ENCODE measurements at places on chromosomes 6 and 20.

DNA sequence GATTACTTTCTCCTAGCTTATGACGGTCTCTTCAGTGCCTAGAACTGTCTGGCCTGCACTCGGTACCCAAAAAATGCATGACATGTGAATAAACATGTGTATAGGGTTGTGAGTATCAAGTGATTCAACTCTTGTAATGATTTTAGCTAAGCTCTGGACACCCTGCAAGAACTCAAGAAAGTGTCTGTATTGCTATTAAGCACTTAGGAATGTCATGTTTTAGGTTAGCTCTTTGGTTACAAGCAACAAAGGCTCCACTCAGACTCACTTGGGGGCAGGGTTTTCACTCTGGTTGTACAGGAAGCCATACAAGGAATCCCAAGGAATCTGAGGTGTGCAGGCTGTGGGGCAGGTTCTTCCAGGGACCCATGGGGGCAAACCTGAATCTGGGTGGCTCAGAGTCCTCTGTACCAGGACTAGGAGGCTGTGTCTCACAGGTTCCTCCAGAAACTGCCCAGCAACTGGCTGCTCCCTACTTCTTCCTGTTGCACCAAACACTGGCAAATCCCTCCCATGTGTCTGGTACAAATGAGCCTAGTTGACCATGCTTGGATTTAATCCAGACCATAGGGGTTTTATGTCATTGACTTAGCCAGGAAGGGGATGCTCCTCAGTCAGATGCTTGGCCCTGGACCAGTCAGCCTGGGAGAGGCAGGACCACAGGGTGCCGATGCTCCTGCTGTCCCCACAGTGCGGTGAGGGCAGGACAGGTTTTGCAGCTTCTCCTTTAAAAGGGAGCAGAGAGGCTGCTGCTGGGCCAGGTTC is 77.9 kb upstream of the CDH4 start:
- DNase-seq, result no peak

DNA sequence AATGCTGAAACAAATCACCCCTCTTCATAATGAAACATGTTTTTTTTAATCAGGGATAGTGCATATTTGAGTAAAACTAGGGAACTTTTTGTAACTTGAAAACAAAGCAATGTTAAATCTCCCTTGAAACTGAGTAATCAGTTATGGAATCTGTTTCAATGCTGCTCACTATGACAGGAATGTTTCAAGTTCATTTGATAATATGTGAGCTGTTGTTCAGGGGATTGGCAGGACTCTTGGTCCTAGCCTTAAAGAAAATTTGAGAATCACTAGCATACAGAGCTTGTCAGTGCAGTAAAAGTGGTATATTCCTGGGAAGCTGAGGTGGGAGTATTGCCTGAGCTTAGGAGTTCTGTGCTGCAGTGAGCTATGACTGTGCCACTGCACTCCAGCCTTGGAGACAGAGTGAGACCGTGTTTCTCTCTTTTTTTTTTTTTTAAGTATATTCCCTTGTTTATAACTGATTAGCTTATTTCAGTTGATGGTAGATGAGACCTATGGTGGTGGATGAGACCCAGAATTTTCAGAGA is 21.6 kb upstream of the CALHM6 start:
- DNase-seq, result no peak

- no peak for DNase-seq
These were observed 22.7 kb downstream of the MTCL3 start for GRCh38 chr6:127496471-127496870.

DNA sequence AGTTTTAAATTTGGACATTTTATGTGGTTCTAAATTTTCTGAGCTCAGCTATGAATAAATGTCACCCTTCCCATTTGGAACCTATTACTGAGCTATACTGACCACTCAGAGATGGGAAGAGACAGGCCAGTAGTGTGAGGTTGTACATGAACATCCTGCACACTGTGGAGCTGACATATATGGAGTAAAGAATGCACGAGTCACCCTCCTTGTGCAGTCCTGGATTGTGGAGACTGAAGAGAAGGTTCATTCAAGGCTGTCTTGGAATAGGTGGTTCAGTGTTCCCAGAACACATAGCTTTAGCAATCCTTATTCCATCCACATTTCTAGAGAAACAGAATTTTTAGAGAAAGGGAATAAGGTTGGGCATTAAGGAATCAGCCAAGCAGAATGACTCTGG is 50.3 kb upstream of the OGFRL1 start:
- peak; percentile 7 for DNase-seq

DNA sequence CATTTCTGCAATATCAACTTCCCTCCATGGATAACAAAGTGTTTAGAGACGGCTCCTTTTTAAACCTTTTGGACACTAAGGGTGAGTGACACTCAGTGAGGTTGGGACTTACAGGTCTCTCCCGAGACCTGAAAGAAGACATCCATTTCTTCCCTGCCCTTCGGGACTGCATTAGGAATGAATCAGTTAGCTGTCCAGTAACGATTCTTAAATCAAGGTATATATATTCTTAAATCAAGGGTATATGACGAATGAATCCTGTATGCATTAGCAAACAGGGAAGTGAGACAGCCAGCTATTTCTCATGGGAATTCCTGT is 52.9 kb downstream of the EDN1 start:
- DNase-seq, result no peak

DNA sequence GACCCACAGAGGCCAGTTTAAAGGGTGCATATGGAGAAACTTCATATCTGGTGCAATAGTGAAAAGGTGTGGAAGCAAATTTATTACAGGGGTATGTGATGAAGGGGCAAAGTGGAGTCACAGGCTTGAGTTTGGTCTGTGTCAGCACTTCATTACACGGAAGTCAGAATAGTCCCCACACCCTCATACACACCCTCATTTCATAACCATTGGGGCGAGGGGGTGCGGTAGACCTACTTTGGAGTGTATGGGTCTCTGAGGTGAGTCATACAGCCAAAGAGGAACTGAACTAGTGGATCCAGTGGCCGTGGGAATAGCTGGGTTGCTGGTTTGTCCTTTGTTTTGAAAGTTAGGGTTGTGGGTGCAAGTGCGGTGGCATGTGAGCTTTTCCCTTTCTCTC is 3.3 kb downstream of the TM9SF4 start:
- DNase-seq, result no peak

DNA sequence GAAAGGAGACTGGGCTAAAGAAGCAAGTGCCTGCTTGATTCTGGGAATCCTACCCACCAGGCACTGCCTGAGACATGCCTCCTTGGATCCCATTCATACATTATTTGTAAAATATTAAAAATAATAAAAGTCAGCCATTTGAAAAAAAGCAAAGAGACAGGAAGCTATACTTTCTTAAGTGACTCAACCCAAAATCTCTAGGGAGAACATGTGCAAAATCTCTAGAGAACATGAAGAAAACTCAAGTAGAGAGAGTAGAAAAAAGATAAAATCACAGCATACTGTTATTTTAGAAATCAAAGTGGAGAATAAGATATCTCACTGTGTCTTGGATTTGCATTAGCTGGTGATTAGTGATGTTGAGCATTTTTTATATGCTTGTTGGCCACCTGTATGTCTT is 197.2 kb upstream of the GGTLC1 start:
- no peak for DNase-seq

GRCh38 chr20:37282556-37282955 is 6.9 kb upstream of the MANBAL start:
- DNase-seq, result no peak

- DNase-seq, result no peak
These were observed 41.7 kb downstream of the FRK start for GRCh38 chr6:116018976-116019375.

GRCh38 chr20:51532577-51533191 is 9.8 kb downstream of the NFATC2 start:
- no peak for DNase-seq

GRCh38 chr6:33860706-33861474 is 57.1 kb upstream of the MLN start:
- no peak for DNase-seq

DNA sequence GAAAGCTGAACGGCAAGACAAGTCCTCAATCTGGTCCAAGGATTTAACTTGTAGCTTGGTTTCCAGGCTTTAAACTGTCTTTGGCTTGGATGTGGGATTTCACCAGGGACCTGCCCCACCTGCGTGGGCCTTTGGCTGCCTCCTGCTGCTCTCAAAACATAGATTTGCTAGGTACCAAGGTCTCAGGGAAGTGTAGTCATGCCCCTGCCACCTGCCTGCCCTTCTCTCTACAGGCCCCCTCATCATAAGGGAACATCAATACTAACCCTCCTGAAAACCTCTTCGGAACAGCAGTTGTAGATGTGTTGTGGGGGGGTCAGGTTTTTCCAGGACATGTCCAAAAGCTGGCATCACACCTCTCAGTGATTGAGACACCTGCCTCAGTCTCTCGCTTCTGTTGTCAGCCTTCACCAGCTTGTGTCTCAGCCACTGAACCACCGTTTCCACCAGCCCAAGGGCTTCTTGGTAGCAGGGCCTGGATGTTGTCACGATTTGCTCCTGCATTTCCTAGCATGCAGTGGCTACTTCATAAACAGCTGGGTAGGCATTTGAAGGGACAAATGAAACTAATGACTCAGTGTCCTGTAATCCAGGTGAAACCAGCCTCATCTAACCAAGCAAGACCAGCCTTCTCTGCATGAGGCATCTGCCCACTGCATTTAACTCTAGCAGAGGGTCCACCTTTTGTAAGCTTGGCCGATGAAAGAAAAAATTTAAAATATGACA is 141.6 kb upstream of the THBS2 start:
- no peak for DNase-seq

- DNase-seq, result peak; percentile 89
These were observed 9.4 kb downstream of the MAS1 start for GRCh38 chr6:159899994-159900745.

GRCh38 chr6:20160541-20161283 is 51.6 kb downstream of the MBOAT1 start:
- DNase-seq, result no peak

GRCh38 chr20:19473216-19473921 is 260.9 kb downstream of the SLC24A3 start:
- DNase-seq, result no peak

GRCh38 chr6:16043171-16044135 is 85.4 kb upstream of the MYLIP start:
- DNase-seq, result no peak

DNA sequence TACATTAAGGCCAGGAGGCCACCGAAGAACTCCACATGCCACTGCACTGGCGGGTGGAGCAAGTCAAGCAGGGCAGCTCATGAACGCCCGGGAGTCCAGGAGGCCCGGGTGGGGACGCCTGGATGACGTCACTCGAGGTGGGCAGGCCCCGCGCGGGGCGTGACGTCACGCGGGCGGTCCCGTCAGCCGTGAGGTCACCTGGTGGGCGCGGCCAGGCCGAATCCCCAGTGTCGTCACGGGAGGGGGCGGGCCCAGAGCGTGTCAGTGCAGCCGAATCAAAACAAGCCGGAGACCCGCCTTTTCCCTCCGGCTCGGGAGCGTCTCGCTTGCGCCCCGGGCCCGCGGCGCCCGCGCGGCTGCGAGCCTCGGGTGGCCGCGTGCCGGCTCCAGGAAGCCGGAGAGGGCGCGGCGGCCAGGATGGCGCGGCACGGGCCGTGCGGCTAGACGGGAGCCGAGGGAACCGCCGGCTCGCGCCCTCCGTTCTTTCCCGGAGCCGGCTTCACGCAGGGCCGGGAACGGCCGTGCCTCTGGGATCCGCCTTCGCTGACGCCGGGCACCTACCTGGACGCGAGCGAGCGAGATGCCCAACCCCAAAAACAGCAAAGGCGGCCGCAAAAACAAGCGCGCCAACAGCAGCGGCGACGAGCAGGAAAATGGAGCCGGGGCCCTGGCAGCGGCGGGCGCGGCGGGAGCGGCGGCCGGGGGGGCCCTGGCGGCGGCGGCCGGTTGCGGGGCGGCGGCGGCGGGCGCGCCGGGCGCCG is at the start of gene HECA:
Gene HECA, plus strand, starts transcription at position 264 of the 761 bp plus-strand sequence. Its CDS starts 317 bp downstream, at position 581.
- peak; percentile 65 for DNase-seq

DNA sequence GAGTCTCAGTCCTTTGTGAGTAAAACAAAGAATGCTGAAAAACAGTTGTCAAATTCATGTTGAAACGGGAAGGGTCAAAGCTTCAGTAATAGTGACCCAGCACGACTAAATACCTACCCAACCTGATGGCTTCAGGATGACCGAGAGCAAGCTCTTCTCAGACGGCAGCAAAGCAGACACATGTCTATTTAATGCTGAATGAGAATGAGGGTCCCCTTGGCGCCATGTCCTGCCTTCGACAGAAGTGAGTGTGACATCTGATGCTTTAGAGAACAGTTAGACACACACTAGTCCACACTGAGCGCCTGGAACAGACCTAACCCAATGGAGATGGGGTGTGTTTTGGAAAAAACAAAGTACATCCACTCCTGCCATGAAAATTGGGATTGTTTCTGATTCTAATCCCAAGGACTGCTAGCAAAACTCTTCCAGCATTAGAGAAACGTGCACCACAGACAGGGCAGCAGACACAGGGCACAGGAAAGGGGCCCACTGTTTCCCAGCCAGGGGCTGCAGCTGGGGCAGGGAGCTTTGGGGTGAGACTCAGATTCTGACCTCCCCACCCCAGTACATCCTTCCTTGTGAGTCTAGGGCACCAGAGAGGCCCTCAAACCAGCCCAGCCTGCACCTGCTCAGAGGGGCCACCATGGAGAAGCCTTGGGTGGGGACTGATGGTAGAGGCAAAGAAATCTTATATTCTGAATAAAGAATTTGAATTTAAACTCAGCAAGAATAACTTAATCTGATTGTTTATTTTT is 76.5 kb downstream of the C6orf118 start:
- DNase-seq, result no peak

- DNase-seq, result no peak
These were observed 223.2 kb upstream of the TSHZ2 start for GRCh38 chr20:52748990-52749389.

DNA sequence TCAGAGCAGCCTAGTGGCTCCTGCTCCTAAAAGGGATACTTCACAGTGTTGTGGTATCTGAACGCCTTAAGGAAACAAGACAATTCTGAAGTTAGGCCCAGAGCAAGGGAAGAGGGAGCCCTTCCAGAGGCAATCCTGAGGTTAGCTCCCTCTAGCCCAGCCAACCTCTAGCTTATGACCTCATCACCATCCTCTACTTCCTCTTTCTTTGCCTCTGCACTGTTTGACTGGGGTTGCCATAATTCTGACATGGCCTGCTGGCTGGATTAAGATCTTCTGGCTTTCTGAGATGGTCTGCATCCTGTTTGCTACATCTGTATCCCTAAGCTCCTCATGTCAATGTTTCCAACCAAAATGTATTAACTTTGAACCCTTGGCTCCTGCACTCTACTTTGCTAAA is 23.3 kb upstream of the BMP2 start:
- no peak for DNase-seq

GRCh38 chr20:4431446-4431845 is 290.3 kb upstream of the PRND start:
- DNase-seq, result no peak
